ENCODE measurements at places on chromosomes 6 and 20. TPM values are rescaled to one million over a fixed set of nuclear protein-coding genes. Genes with fewer than 3 reads are reported as not detected.

The PDRG1 gene
- total RNA-seq = 16.2 TPM

The PSMF1 gene
- 133 TPM for total RNA-seq

The GINS1 gene
- total RNA-seq = 5.0 TPM

The PTCRA gene
- not detected for total RNA-seq

DNA sequence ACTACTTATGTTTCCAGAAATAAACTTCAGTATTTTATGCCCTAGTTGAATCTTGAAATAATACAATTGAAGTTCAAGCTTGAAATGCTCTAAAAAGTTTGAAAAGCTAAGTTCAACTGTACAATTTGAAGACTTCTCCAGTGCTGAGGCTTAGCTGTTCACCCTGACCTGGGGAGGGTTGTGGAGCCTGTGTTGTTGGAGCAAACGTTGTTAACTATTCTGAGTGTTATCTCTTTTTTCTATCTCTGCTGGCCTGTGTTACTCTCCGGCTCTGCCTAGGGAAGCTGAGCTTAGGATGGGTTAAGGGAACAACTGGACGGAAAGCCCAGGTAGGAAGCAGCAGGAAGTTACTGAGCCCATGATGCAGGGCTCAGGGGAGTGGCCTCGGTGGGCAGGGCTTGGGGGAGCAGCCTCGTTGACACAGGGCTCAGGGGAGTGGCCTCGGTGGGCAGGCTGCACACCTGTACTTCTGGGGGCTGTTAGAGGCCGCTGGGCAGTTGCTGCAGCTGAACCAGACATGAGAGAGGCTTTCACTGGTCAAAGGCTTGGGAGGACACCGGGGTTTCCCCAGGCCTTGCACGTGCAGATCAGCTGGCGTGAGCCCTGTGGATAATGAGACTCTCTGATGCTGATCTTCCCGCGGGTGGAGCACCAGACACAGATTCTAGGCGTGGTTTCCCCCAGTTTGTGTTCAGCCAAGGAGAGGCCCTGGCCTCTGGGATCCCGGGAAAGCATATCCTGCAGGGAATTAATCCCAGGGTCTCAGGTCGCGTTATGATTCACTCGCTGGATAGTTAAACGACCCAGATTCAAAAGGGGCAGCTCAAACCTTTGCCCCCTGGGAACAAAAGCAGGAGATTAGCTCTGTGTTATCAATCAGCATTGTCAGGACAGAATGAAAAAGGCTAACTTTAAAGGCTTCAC is 58.9 kb downstream of the ERMARD start:
- no peak for DNase-seq

DNA sequence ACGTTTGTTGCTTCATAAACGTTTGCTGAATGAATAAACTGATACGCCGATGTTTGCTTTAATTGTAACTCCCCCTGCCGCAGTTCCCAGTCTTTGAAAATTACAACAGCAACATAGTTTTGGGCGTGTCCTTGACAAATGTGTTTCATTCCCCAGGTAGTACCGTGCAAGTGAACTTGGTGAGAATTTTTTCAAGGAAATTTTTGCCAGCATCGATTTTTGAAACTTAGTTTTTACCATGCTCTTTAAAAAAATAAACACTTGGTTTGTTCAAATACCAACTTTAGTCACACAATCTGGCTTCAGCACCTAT is 60.1 kb downstream of the FAM217A start:
- no peak for DNase-seq

GRCh38 chr20:46117704-46118467 is at the start of gene CD40:
Gene CD40 (plus strand): TSS chr20:46118314. CDS start chr20:46118344, 30 bp downstream.
- DNase-seq = peak; percentile 30

GRCh38 chr20:51497542-51498467 is 44.7 kb downstream of the NFATC2 start:
- DNase-seq = peak; percentile 49

The NRN1 gene
- 1.0 TPM for total RNA-seq
